ENCODE measurements at places on chromosomes 4 and X.

- no peak for DNase-seq
Measured at GRCh38 chr4:31917334-31917733, 1197.2 kb downstream of the PCDH7 start.

- no peak for DNase-seq
Measured at GRCh38 chrX:71992711-71993110, 82.1 kb downstream of the NHSL2 start.

DNA sequence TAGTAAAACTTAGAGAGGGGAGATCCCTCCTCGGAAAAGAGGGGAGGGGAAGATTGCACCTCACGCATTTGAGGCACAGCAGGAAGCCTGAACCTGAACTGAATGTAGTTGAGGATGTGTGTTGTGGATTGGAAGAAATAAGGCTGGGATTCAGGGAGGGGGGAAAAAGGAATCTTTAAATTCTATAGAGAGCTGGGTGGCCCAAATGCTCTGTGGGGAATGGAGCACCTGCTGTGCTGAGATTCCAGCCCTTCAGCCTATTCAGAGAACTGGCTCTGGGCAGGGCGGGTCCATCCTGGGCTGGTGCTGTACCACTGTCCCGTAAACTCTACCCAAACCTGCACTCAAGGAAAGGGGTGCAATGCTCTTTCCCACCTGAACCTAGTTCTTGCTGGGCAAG lies 4.1 kb downstream of the FOXO4 start:
- no peak for DNase-seq

GRCh38 chrX:69238114-69238886 lies 73.0 kb upstream of the PJA1 start:
- no peak for DNase-seq

DNA sequence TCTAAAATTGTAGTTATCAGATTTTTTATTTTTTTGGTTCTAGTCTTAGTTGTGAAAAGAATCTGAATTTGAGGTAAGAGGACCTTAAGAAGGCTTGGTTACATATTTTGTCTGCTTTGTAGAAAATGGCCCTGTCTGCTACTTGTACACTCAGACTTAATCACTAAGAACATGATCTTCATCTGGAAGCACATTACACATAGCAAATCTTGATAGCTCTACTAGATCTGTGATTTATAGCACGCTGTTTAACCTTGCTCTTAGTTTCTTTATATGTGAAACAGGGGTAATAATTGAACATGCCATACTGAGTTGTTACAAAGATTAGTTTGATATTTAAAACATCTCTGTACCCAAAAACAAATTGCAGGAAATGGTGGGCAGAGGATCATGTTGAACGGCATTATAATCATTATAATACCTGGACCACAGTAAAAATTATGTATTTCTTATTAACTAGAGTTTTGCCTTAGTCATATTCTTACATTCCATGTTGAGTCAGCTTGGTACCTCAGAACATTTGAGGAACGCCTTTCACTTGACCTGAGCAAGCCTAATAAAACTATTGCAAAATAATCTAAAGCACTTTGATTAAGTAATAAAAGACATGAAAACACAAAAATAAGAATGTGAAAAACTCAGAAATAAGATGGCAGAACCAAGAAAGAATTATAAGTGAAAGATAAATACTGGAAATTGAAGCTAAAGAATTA lies 738.0 kb upstream of the AADAT start:
- no peak for DNase-seq

DNA sequence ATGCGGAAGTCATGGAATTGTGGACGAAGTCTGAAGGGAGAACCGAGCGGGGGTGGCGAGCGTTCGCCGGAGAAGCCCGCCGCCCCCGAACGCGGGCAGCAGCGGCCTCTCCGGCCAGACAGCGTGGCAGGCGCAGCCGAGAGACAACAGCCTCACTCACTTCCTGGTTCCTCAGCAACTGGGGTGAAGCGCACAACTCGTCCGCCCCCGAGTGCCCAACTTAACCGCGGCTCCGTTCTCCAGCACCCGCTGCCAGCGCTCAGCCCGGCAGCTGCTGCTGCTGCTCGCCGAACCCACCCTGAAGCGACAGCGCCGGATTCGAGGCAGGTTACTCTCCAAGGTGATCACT lies 68.0 kb downstream of the NOCT start:
- DNase-seq = peak; percentile 28

DNA sequence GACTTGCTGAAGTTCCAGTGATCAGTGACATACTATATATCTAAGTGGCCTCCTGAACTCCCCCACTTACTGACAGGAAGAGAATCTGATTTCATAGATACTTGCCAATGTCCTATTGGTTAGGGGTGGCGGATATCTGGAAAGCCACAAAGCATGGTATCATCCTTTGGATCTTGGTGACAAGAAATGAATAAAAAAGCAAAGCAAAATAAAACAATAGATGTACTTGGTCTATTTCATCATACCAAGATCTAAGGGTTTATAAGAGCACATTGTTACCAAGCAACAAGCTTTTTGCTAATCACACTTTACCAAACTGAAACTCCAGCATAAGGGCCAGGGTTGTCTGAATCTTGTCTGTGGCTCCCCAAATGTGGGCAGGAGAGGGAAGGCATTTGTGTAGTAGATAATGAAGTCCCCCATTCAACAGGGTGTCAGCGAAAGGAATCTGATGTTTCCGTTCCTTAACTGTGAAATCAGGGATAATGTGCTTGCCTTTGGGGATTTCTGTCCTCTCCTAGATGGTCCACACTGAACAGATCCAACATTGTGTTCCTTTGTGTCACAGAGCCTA lies 125.0 kb upstream of the SMIM10 start:
- DNase-seq = no peak

- no peak for DNase-seq
Measured at GRCh38 chr4:16764622-16765021, 133.8 kb downstream of the LDB2 start.

GRCh38 chr4:174210952-174211490 lies 72.4 kb downstream of the FBXO8 start:
- no peak for DNase-seq

- DNase-seq = no peak
Measured at GRCh38 chr4:10728016-10728415, 43.4 kb upstream of the CLNK start.

DNA sequence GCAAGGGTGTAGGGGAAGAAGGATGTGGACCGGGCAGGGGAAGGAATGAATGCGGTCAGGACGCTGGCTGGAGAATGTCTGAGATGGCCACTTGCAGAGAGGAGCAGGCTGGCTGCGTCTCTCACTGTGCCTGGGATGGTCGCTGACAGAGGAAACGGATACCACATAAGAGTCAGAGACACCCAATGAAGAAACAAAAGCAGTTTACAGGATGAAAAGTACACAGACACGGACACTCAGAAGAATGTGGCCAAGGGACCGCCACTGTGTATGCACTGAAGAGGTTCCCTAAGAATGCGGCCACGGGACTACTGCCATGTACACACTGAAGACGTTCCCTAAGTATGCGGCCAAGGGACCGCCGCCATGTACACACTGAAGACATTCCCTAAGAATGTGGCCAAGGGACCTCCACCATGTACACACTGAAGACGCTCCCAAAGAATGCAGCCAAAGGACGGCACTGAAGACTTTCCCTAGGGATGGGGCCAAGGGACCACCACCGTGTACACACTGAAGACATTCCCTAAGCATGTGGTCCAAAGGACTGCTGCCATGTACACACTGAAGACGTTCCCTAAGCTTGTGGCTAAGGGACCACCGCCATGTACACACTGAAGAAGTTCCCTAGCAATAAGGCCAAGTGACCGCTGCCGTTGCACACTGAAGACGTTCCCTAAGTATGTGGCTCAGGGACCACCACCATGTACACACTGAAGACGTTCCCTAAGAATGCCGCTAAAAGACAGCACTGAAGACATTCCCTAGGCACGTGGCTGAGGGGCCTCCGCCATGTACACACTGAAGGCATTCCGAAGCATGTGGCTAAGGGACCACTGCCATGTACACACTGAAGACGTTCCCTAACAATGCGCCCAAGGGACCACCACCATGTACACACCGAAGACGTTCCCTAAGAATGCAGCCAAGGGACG lies 32.2 kb downstream of the DHRSX start:
- DNase-seq = no peak

DNA sequence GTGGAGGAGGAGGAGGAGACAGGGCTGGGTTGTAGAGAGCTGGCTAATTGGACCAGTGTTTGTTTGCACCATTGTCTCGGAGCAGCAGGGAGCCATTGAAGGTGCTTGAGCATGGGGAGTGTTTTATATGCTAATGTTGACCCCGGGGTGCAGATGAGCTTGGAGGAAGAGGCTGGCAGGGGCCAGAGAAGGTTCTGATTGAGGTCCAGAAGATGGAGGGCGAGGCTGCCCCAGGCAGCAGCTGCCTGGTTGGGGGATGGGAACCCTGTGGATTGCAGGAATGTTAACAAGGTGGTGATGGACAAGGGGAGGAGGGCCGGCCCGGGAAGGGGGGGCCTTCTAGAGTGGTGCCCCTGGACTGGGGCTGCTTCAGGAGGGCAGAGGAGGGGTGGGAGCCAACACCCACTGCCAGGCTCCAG lies 18.0 kb downstream of the DOK7 start:
- DNase-seq = no peak

GRCh38 chr4:85569730-85570299 lies 94.9 kb downstream of the ARHGAP24 start:
- DNase-seq = no peak

GRCh38 chrX:21963731-21964405 lies 23.4 kb downstream of the SMS start:
- DNase-seq = no peak

- DNase-seq = no peak
Measured at GRCh38 chr4:80035336-80035735, 37.7 kb downstream of the ANTXR2 start.

GRCh38 chr4:28675582-28675981 lies 1814.9 kb downstream of the STIM2 start:
- DNase-seq = no peak

- no peak for DNase-seq
Measured at GRCh38 chr4:2834001-2834921, 9.4 kb upstream of the ADD1 start.

- no peak for DNase-seq
Measured at GRCh38 chr4:105619188-105619931, 66.9 kb downstream of the ARHGEF38 start.

- no peak for DNase-seq
Measured at GRCh38 chrX:139091878-139092277, 380.4 kb upstream of the FGF13 start.

GRCh38 chrX:1421433-1422134 lies 29.7 kb upstream of the SLC25A6 start:
- no peak for DNase-seq

GRCh38 chrX:145953628-145954027 lies 136.0 kb downstream of the SLITRK2 start:
- no peak for DNase-seq

GRCh38 chr4:44679060-44679459 lies 840 bp downstream of the GUF1 start:
- no peak for DNase-seq
